ENCODE measurements at places on chromosomes 1 and 21. TPM values are rescaled to one million over a fixed set of nuclear protein-coding genes. Genes with fewer than 3 reads are reported as not detected.

GRCh38 chr1:160836561-160836960 lies 26.1 kb downstream of the CD244 start:
- H3K4me3 ChIP-seq = no peak overlapping the region
- no peak for DNase-seq
- peaks cover 45% of the 10 kb centered on the region for H3K36me3 ChIP-seq
- peak overlapping the region; percentile 98 for H3K27ac ChIP-seq
- H3K27me3 ChIP-seq = no peaks in the 10 kb centered on the region

DNA sequence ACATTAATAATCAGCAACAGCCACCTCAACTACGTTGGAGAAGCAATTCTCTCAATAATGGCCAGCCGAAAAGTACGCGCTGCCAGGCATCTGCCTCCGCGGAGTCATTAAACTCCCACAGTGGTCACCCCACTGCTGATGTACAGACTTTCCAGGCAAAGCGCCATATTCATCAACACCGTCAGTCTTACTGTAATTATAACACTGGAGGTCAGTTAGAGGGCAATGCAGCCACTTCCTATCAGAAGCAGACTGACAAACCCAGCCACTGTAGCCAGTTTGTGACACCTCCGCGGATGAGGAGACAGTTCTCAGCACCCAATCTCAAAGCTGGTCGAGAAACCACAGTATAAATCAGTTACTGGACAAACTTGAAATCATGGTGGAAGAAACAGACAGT lies 93.9 kb downstream of the KIF1B start:
- peaks cover 12% of the 10 kb centered on the region for H3K4me1 ChIP-seq
- no peak overlapping the region for H3K27ac ChIP-seq
- peaks cover 18% of the 10 kb centered on the region for H3K36me3 ChIP-seq

DNA sequence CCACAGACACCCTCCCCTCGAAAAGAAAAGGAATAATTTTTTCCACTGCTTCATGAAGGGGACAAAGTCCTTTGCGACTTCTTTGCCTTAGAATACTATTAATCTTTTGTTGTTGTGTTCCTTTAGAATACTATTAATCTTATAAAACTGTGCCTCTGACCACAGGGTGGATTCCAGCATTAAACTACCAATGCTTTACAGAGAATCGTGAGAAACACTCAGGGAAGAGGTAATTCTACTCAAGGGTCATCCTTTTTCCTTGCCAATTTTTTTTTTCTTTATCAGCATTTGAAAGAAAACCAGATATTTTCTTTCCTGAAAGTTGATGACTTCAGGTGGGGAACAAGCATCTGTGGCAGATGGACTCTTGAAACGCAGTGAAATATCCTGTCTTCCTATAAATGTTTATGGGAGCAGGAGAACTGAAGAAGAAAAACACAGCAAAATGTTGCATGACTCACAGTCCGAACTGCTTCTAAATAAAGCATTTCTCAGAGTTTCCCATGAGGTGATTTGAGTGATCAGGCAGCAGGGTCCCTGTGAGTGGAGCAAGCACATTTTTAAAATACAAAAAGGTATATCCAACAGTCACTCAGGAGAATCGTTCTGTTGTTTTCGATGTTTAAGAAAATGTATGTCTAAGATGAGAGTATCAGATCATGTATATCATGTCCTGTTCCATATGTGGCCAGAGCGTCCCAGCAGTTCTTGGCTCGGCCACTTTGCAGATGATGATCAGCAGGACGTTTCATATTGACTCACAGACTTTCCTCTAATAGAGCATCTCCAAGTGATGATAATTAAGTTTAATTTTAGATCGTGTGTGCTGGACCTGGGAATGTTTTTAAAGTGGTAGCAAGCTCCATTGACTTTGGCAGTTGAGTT lies 154.2 kb upstream of the RUNX1 start:
- H3K4me3 ChIP-seq = no peak overlapping the region
- no peaks in the 10 kb centered on the region for H3K36me3 ChIP-seq
- DNase-seq = no peak
- H3K4me1 ChIP-seq = peaks cover 8% of the 10 kb centered on the region
- H3K27me3 ChIP-seq = peaks cover 13% of the 10 kb centered on the region

GRCh38 chr1:93591676-93592550 lies 89.7 kb downstream of the BCAR3 start:
- H3K4me1 ChIP-seq = peaks cover 29% of the 10 kb centered on the region
- H3K27ac ChIP-seq = no peak overlapping the region
- H3K27me3 ChIP-seq = peaks cover 24% of the 10 kb centered on the region
- H3K36me3 ChIP-seq = no peaks in the 10 kb centered on the region
- peak; percentile 79 for DNase-seq

GRCh38 chr21:33901412-33902288 lies 14.0 kb downstream of the ATP5PO start:
- H3K4me1 ChIP-seq = peaks cover 17% of the 10 kb centered on the region
- peaks cover 39% of the 10 kb centered on the region for H3K36me3 ChIP-seq
- no peaks in the 10 kb centered on the region for H3K27me3 ChIP-seq
- no peak overlapping the region for H3K4me3 ChIP-seq
- H3K27ac ChIP-seq = peak overlapping the region; percentile 12

DNA sequence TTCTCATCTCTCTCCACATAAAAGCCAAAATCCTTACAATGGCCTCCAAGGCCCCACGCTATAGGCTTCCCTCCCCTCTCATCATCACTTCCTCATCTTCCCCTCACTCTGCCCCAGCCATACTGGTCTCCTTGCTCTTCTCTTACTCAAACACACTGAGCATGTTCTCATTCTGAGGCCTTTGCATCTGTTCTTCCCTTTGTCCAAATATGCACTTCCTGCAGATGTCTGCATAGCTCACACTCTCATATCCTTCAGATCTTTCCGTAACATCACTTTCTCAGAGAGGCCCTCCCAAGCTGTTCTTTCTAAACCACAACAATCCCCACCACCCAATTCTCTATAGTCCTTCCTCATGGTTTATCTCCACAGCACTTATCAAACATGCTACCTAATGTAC lies 284.1 kb downstream of the HHIPL2 start:
- no peaks in the 10 kb centered on the region for H3K4me1 ChIP-seq
- no peak for DNase-seq
- H3K4me3 ChIP-seq = no peak overlapping the region
- peaks cover 5% of the 10 kb centered on the region for H3K27me3 ChIP-seq

DNA sequence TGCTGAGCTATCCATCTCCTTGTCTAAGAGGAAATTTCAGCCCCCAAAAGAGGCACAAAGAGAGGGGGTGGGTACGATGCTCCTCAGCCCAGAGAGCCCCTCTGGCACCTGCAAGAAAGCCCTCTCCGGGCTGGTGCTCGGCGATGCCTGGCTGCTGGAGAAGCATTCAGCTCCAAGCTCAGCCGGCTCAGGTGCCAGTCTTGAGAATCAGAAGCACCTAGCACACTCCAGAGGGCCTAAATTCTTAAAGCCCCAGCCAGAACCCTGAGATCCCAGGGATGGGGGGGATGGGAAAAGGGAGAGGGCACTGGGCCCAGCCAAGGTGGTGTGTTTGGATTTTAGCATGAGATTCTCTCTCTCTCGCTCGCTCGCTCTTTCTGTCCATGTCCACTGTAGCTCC lies 2.9 kb downstream of the GRIK3 start:
- H3K4me1 ChIP-seq = no peaks in the 10 kb centered on the region
- H3K27me3 ChIP-seq = peaks cover 57% of the 10 kb centered on the region
- DNase-seq = no peak
- no peak overlapping the region for H3K4me3 ChIP-seq

- H3K27ac ChIP-seq = no peak overlapping the region
- no peak overlapping the region for H3K4me3 ChIP-seq
- peaks cover 2% of the 10 kb centered on the region for H3K36me3 ChIP-seq
- peaks cover 7% of the 10 kb centered on the region for H3K4me1 ChIP-seq
- no peak for DNase-seq
Observed at GRCh38 chr1:207218512-207219362, 102.7 kb upstream of the CD55 start.

GRCh38 chr1:171984262-171984661 lies 143.0 kb downstream of the DNM3 start:
- no peak overlapping the region for H3K27ac ChIP-seq
- H3K27me3 ChIP-seq = peaks cover 2% of the 10 kb centered on the region
- no peaks in the 10 kb centered on the region for H3K36me3 ChIP-seq
- H3K4me1 ChIP-seq = peaks cover 2% of the 10 kb centered on the region

DNA sequence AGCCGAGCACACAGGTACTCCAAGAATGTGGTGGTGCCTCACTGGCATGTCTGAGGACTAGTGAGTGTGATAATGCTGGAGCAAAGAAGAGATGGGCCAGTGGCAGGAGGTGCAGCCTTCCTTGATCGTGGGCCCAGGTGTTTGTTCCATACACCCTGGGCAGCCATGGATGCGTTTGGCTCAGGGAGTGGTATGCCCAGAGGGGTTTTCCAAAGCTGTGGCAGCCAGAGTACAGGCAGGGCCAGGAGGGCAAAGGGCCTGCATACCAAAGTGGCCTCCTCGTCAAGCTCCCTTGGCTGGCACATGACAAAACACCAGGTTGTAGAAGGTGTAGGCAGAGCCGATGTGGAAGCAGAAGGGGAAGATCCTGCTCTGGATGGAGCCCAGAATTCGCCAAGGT lies 19.0 kb downstream of the PARS2 start:
- H3K27ac ChIP-seq = no peak overlapping the region
- no peaks in the 10 kb centered on the region for H3K4me1 ChIP-seq
- no peak for DNase-seq

DNA sequence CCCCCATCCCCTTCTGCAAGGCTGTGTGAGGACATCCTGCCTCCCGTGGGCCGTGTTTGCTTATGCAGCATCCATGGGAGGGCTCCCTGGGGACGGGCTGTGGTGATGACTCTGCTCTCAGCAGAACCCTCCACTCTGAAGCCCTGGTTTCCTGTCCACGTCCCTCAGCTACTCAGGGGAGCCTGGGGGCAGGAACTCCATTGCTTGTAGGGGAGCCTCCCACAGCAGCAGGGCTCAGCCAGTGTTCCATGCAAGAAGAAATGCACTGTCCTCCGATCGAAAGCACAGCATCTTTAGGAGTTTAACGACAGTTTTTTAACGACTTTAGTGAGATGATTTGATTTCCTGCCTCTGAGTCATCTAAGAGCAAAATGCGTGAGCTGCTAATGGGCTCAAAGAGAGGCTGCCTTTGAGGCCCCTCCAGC lies 8.3 kb upstream of the KCNAB2 start:
- peaks cover 41% of the 10 kb centered on the region for H3K36me3 ChIP-seq
- peak; percentile 63 for DNase-seq
- peak overlapping the region; percentile 7 for H3K4me3 ChIP-seq
- peaks cover 69% of the 10 kb centered on the region for H3K4me1 ChIP-seq
- H3K27me3 ChIP-seq = no peaks in the 10 kb centered on the region
- peak overlapping the region; percentile 85 for H3K27ac ChIP-seq

GRCh38 chr1:54052431-54052933 lies 522 bp downstream of the TMEM59 start:
- H3K4me3 ChIP-seq = no peak overlapping the region
- DNase-seq = peak; percentile 66
- peaks cover 32% of the 10 kb centered on the region for H3K4me1 ChIP-seq
- no peak overlapping the region for H3K27ac ChIP-seq
- H3K36me3 ChIP-seq = peaks cover 18% of the 10 kb centered on the region

DNA sequence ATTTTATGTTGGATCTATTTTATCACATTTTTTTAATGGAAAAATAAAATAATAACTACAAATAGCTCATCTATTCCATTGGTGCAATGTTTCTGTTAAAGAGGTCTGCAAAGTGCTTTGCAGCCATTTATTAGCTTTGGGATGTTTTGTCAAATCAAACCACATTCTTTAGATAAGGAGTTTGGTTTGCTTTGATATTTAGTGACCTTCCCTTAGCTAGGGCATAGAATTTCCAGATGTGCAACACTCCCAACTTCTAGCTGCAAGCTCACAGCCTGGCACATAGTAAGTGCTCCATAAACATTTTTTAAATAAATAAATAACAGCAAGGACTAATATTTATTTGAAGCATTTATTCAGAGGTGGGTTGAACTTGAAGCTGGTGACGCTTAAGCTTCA lies 80.4 kb upstream of the ARHGAP29 start:
- no peaks in the 10 kb centered on the region for H3K36me3 ChIP-seq
- no peak overlapping the region for H3K4me3 ChIP-seq
- DNase-seq = no peak
- H3K4me1 ChIP-seq = no peaks in the 10 kb centered on the region

- no peak overlapping the region for H3K4me3 ChIP-seq
- no peak overlapping the region for H3K27ac ChIP-seq
- H3K36me3 ChIP-seq = no peaks in the 10 kb centered on the region
- H3K27me3 ChIP-seq = no peaks in the 10 kb centered on the region
Observed at GRCh38 chr21:27258742-27259448, 292.0 kb upstream of the ADAMTS5 start.

GRCh38 chr1:177891809-177892208 lies 78.0 kb downstream of the SEC16B start:
- H3K27me3 ChIP-seq = no peaks in the 10 kb centered on the region
- no peak for DNase-seq
- H3K36me3 ChIP-seq = no peaks in the 10 kb centered on the region

- no peak overlapping the region for H3K4me3 ChIP-seq
- no peak for DNase-seq
- H3K27me3 ChIP-seq = no peaks in the 10 kb centered on the region
Observed at GRCh38 chr1:111656086-111657017, 36.8 kb downstream of the RAP1A start.

GRCh38 chr1:106222403-106222802 lies 834.1 kb upstream of the PRMT6 start:
- H3K36me3 ChIP-seq = no peaks in the 10 kb centered on the region
- DNase-seq = no peak
- no peak overlapping the region for H3K4me3 ChIP-seq
- H3K4me1 ChIP-seq = no peaks in the 10 kb centered on the region

- no peak overlapping the region for H3K4me3 ChIP-seq
- H3K27me3 ChIP-seq = no peaks in the 10 kb centered on the region
- H3K36me3 ChIP-seq = peaks cover 27% of the 10 kb centered on the region
- DNase-seq = no peak
- peaks cover 16% of the 10 kb centered on the region for H3K4me1 ChIP-seq
Observed at GRCh38 chr1:156006666-156007376, 13.9 kb downstream of the SSR2 start.

GRCh38 chr1:205172729-205173366 lies 38.7 kb downstream of the DSTYK start:
- H3K4me3 ChIP-seq = no peak overlapping the region
- peak overlapping the region; percentile 15 for H3K27ac ChIP-seq
- no peak for DNase-seq
- H3K36me3 ChIP-seq = peaks cover 22% of the 10 kb centered on the region

DNA sequence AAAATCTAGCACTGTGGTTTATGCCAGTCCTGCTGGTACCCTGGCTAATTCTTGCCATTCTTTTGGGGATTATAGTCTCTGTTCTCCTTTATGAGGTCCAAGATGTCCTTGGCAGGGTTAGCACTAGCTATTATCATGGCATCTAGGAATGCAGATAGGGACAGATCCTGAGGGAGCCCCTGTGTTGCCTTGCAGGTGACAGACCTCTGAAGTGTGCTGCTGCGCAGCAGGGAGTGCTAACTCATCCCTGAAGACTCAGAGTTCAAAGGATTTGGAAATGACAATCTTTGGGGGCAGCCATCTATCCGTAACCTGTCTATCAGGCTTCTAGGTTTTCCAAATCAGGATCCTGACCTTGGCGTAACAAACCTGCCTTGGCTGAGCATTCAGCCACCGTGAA lies 16.3 kb downstream of the ZFYVE9 start:
- DNase-seq = no peak
- no peak overlapping the region for H3K27ac ChIP-seq
- H3K4me3 ChIP-seq = no peak overlapping the region
- no peaks in the 10 kb centered on the region for H3K4me1 ChIP-seq
- H3K27me3 ChIP-seq = no peaks in the 10 kb centered on the region

The LTN1 gene
- 27.1 TPM for total RNA-seq

The LRRC3 gene
- total RNA-seq = 3.9 TPM

The RNF207 gene
- total RNA-seq = 36.7 TPM

The ZNF695 gene
- total RNA-seq = 0.23 TPM

The DCDC2B gene
- 0.16 TPM for total RNA-seq

All from activated CD8-positive, alpha-beta memory T cell treated with anti-CD3 and anti-CD28 coated beads, Interleukin-2, amount 10 ng/mL, durations not matched to agents 7 days and 5 days (primary cell).